CD4-positive, alpha-beta T cell treated with Interleukin-2 at 100 ng/mL for 4 hours (primary cell): ENCODE measurements at places on chromosomes 12 and 14.

- no peak for DNase-seq
Measured at GRCh38 chr12:51188359-51189051, 15.6 kb upstream of the TFCP2 start.

DNA sequence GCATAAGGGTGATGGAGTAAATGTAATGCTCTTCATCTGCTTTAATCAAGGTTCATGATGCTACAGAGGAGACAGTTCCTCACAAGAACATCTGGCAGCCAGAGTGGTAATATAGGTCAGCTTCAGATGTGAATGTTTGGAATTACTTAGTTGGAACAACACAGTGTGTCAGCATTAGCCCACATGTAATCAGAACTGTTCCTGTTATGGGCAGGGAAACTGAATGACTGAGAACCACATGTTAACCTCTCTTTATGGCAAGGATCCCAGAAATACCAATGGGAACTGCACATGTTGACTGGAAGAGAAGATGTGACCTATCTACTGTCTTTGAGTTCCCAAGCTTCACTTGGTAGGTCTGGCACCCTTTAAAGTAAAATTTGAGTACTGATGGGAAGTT is 390.1 kb upstream of the PDE3A start:
- DNase-seq: no peak

GRCh38 chr12:26345471-26346003 is 150.2 kb downstream of the SSPN start:
- no peak for DNase-seq

GRCh38 chr12:100794441-100795173 is at the start of gene ANO4:
ANO4 (plus strand) TSS chr12:100794776; CDS start chr12:100901786, 107,010 bp downstream.
- DNase-seq: no peak

GRCh38 chr14:55813630-55814029 is 233.6 kb downstream of the KTN1 start:
- DNase-seq: no peak

- DNase-seq: no peak
Measured at GRCh38 chr12:104805186-104805585, 152.9 kb downstream of the SLC41A2 start.

DNA sequence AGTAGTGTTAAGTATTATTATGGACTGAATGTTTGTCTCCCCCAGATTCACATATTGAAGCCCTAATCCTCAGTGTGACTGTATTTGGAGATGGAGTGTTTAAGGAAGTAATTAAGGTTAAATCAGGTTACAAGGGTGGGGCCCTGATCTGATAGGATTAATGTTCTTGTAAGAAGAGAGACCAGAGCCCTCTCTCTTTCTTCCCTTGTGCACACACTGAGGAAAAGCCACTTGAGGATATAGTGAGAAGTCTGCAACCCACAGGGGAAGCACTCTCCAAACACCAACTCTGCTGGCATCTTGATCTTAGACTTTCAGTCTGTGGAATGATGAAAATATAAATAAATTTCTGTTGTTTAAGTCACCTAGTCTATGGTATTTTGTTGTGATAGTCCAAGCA is 2.2 kb upstream of the KLRG1 start:
- DNase-seq: no peak

DNA sequence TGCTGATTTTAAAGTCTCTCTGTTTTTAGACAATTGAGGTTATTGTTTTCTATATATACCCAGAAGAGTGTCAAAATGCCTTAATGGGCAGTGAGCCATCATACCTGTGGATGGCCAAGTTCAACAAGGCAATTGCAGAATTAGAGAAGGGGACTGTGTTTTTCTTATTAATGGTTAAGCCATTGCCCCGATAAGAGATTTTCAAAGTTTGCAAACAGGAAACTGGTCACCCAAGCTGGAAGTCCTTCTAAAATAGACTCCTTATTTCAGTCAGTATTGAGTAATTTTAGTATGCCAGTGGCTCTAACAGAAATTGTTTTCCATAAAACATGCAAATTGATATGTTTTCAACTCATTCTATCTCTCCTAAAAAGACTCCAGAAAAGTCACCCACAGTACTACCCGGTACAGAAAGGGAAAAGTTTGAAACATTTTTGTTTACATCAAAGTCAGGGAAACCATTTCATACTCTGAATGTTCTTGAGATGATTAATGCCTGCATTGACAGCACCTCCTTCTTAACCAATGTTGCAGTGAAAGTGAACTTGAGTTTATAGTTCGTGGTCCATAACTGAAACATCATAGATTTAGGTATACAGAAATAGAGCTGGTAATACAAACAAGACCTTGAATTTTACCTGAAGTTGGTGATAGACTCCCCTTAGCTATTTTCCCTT is 191.1 kb downstream of the TMX1 start:
- no peak for DNase-seq

DNA sequence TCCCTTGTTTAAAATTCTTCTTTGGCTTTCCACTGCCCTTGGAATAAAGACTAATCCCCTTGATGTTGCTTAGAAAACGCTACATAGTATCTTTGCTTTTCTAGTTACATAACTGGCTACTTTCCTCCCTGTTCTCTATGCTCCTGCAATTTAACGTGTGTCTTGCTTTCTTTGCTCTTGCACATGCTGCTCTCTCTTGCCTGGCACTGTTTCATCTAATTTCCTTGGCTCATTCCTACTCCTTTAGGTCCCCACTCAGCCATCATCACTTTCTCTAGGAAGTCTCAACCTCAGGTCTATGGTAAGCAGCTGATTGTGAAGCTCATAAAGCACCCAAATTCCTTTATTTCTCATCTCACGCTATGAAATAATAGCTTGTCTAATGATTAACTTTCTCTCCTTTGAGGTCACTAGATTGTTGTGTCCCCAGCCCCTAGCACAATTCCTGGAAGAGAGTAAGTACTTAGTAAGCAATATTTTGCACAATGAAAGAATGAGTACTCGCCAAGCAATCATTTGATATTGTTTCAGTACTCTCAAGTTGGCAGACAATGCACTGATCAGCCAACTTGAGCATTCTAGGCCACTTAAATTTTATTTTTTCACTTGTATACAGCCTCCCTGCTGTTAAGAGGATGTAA is 3.3 kb downstream of the ALDH6A1 start:
- no peak for DNase-seq

GRCh38 chr14:81450100-81450531 is 50.0 kb upstream of the STON2 start:
- DNase-seq: no peak
